NCI-H1092 treated with DMSO at 0.1 percent for 48 hours (cell line): ENCODE measurements at places on chromosomes 2 and 18.

- DNase-seq, result no peak
Observed at GRCh38 chr18:54162431-54162830, 62.0 kb downstream of the MBD2 start.

DNA sequence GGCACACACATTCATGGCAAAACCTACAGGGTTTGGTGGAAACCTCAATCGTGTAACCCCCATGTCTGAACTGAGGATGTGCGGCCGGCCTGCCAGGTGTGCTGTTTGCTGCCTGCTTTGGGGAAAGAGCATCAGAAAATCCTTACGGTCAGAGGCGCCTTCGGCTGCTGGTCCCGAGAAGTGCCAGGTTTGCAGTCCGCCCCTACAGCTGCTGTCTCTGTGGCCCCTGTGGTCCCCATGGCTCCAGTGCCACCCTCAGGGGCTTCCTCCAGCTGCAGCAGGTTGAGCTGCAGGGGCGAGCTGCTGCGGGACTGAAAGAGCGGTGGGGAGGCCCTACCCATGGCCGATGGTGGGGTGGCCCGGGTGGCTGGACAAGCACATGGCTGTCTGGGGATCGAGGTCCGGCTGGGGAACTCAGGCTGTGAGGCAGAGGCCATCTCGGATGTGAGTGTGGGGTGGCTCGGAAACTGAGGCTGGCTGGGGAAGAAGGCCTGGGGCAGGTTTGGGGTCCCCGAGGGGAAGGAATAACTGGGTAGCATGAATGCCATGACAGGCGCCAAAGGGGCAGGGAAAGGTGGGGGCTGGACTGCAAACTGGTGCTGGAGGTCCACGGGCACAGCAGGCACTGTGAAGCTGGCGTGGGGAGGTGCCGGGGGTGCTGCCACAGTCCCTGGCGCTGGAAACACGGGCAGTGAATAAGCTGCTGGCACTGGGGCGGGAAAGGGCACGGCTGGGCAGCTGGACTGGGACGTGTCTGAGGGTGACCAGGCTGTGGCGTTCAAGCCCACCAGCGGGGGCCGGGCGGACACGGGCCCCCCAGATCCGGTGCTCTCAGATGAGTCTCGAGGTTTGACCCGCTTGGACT is 13.2 kb upstream of the HES6 start:
- no peak for DNase-seq

DNA sequence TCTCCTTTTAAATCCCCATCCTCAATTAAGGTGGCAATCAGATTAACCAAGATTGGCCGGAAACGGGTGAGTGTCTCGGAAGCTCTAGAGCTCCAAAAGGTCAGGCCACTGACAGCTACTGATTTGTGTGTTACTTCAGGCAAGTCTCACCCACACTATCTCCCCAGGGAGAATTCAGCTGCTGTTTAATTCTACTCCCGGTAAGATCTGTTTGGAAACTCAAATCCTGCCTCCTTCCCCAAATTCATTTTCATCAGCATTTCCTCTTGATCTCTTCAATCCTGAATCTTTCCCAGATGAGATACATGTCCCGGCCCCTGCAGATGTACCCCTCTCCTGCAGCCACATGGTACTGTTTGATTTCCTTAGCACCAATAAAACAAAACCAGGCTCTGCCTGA is 34.9 kb downstream of the EFR3B start:
- peak; percentile 20 for DNase-seq

- no peak for DNase-seq
Observed at GRCh38 chr2:101006065-101006715, 4.1 kb downstream of the RPL31 start.

GRCh38 chr18:76788571-76789317 is 33.6 kb upstream of the ZNF236 start:
- DNase-seq, result no peak

DNA sequence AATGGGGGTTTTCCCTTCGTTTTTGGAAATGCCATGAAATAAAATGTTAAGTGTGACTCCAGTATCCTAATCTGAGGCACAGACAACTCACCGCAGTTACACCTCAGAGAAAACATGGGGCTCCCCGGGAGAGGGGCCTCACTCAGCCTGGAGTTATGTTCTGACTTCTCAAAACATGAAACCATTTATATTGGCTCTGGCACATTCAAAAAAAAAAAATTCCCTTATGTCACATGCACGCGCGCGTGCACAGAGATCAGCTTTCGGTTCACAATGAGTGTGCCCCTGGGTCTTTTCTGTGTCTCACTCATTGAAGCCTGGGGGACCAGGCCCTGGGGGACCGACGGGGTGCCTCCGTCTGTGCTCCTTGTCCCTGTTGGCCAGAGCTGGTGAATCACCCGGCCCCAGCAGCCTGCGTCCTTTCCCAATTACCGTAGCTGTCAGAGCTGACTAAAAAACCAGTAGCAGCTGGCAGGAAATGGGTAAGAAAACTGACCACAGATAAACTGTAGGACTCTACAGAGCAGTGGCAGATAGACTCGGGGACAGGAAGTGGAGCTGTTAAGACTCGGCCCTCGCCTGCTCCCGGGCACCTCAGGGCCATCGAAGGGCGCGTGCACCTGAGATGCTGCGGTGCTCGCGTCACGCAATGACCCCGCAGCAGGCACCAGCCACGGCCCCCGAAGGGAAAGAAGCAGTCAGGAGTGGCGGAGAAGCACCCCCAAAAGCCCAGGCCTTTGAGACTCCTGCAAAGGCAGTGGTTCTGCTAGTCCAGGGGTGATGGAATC is 138.3 kb upstream of the ID2 start:
- DNase-seq, result no peak

DNA sequence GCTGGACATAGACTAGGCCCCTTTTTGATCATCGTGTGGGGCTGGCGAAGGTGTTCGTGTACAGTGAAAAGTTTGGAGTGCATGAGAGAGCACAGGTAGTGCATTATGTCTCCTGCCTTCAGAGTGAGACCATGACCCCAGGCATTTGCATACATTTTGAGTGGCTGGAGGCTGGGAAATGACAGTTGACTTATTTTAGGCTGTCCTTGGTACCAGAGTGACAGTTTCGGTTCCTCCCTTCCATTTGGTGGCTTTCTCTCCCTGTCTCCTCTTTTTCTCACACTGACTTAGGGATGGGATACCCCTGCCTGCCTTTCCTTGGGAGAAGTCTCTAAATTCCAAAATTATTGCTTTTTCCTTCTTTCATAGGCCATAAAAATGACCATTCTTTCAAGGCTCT is 20.1 kb downstream of the SERPINB12 start:
- DNase-seq, result no peak
